ENCODE measurements at places on chromosomes 11 and 22. TPM values are rescaled to one million over a fixed set of nuclear protein-coding genes. Genes with fewer than 3 reads are reported as not detected.

DNA sequence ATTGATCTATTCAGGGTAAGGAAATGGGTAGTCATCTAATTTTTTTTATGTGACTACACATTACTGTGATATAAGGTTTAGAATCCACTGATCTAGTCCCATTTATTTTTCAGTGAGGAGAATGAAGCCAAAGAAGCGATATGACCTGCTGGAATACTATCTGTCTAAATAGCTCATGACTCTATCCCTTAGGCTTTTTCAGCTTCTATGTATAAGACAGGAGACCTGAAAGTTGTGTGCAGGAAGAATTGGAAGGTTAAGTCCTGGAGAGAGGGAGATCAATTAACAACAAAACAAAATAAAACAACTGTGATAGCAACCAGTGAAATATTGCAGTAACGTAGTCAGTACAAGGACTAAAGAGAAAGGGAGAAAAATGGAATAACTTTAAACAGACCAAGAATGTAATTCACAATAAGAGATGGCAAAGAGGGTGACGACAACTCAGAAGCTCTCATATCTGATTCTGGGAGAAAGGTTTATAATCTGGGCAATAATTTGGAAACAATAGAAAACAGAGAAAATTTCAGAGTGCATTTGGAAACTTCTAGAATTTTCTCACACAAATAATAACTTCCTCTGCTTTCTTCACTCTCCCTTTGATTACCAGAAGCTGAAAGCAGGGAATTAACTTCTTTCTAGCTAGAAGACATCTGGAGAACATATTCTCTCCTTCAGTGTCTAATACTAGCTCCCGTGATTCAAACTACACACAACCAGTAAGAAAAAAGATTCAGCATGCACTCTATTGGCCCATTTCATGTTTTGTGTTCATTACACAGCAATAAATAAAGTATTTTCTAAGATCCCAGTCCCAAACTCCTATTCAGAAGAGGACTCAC, 19.2 kb upstream of the CASP12 start:
- H3K4me1 ChIP-seq: peaks cover 28% of the 10 kb centered on the region
- H3K27me3 ChIP-seq: no peaks in the 10 kb centered on the region
- DNase-seq: no peak
- peak overlapping the region; percentile 4 for H3K27ac ChIP-seq
- H3K36me3 ChIP-seq: no peaks in the 10 kb centered on the region
- H3K4me3 ChIP-seq: peak overlapping the region; percentile 14

GRCh38 chr11:12494699-12495098, 117.3 kb downstream of the PARVA start:
- H3K27me3 ChIP-seq: no peaks in the 10 kb centered on the region
- no peak overlapping the region for H3K4me3 ChIP-seq
- H3K4me1 ChIP-seq: peaks cover 8% of the 10 kb centered on the region

SLC22A9 gene
- total RNA-seq: not detected

KDELR3 gene
- 14.5 TPM for total RNA-seq

VSIG10L2 gene
- total RNA-seq: not detected

PIWIL4 gene
- 5.0 TPM for total RNA-seq

- no peak overlapping the region for H3K4me3 ChIP-seq
- no peaks in the 10 kb centered on the region for H3K36me3 ChIP-seq
- no peak overlapping the region for H3K27ac ChIP-seq
These were observed 16.5 kb upstream of the MYOD1 start for GRCh38 chr11:17702876-17703275.

PHETA2 gene
- 7.8 TPM for total RNA-seq

GAL3ST3 gene
- 4.9 TPM for total RNA-seq

GRCh38 chr11:67291481-67292381, 2.6 kb downstream of the ANKRD13D start:
- H3K4me1 ChIP-seq: peaks cover 25% of the 10 kb centered on the region
- no peak overlapping the region for H3K27ac ChIP-seq
- no peaks in the 10 kb centered on the region for H3K27me3 ChIP-seq
- peaks cover 27% of the 10 kb centered on the region for H3K36me3 ChIP-seq

GRCh38 chr11:8006349-8006977, 19.3 kb downstream of the EIF3F start:
- peak; percentile 58 for DNase-seq
- H3K4me1 ChIP-seq: no peaks in the 10 kb centered on the region
- H3K36me3 ChIP-seq: no peaks in the 10 kb centered on the region
- H3K27ac ChIP-seq: no peak overlapping the region
- peaks cover 14% of the 10 kb centered on the region for H3K27me3 ChIP-seq
- no peak overlapping the region for H3K4me3 ChIP-seq

DNA sequence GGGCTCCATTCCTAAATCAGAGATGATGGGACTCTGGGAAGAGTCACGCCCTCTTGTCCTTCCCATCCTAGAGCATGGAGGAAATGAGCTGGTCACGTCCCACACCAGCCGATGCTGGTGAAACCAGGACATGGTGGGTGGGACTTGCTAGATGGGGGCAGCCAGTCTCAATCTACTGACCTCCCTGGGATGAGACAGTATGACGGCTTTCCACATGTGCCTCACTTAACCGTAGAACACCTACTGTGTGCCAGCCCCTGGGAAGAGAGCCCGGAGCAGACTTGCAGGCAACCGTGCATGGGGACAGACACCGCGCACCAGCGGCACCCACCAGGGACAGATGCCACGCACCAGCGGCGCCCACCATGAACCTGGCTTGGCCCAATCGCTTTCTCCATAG, 3.8 kb downstream of the OSBPL5 start:
- H3K27ac ChIP-seq: no peak overlapping the region
- no peak overlapping the region for H3K4me3 ChIP-seq
- DNase-seq: no peak
- H3K27me3 ChIP-seq: peaks cover 8% of the 10 kb centered on the region

NEFH gene
- 3.4 TPM for total RNA-seq

- no peak for DNase-seq
- H3K4me1 ChIP-seq: peaks cover 5% of the 10 kb centered on the region
- peaks cover 43% of the 10 kb centered on the region for H3K36me3 ChIP-seq
- no peaks in the 10 kb centered on the region for H3K27me3 ChIP-seq
- H3K4me3 ChIP-seq: no peak overlapping the region
These were observed 22.3 kb downstream of the TMEM123 start for GRCh38 chr11:102430158-102430836.

DNA sequence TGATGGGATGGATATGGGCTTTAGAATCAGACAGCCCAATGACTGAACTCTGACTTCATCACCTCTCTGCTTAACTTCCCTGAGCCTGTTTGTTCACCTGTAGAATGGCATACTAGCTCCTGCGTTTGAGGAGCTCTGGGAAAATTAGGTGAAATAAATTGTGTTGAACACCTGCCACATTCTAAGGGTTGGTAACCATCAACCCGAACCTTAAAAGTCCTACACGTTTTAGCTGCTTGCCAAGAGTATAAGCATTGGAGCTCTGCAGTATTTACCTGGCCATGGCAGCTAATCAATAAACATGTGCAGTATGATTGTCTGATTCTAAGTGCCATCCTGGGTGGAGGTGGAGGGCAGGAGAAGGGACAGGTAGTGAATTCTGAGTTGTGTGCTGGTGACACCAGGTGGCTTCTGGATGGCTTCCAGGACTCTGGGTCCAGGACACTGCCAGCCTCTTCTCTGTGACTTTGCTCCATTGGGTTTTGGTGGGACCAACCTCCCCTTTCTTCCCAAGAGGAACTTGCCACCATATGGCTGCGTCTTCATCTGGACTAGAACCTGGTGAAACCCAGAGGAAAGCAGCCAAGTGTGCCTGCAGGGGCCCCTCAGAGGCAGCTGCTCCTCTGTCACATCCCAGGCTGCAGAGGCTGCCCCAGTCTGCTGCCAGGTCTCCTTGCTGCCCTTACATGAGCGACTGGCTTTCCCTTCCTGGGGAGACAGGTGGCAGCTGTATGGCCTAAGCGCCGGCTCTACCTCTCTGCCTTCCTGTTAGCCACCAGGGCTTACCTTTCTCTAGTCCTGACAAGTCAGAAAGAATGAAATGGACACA, 85.6 kb downstream of the CACNG2 start:
- H3K36me3 ChIP-seq: no peaks in the 10 kb centered on the region
- no peaks in the 10 kb centered on the region for H3K4me1 ChIP-seq
- H3K4me3 ChIP-seq: no peak overlapping the region
- H3K27me3 ChIP-seq: peaks cover 77% of the 10 kb centered on the region
- DNase-seq: no peak

GRCh38 chr11:27076121-27076589, 35.5 kb downstream of the BBOX1 start:
- H3K27ac ChIP-seq: no peak overlapping the region
- DNase-seq: peak; percentile 42
- H3K36me3 ChIP-seq: peaks cover 7% of the 10 kb centered on the region
